SK-N-SH (cell line): ENCODE measurements at places on chromosomes 3 and 15. TPM values are rescaled to one million over a fixed set of nuclear protein-coding genes. Genes with fewer than 3 reads are reported as not detected.

The SCN5A gene
- polyA plus RNA-seq: 0.18 and 0.21 TPM in 2 replicates

GRCh38 chr3:3714572-3714971 lies 84.7 kb upstream of the LRRN1 start:
- DNase-seq: no peak

GRCh38 chr3:84925571-84925970 lies 33.2 kb upstream of the CADM2 start:
- no peak for DNase-seq

The RPL15 gene
- polyA plus RNA-seq: 4,623 and 5,582 TPM in 2 replicates

- no peak for DNase-seq
Measured at GRCh38 chr15:45351227-45351626, 27.1 kb downstream of the GATM start.
